Stimulated activated CD4-positive, alpha-beta T cell treated with anti-CD3 and anti-CD28 coated beads, Interleukin-12 subunit alpha, Interleukin-12 subunit beta, amount 100 ng/mL, for 48 hours (primary cell): ENCODE measurements at places on chromosomes 11 and 22.

- no peak for DNase-seq
These were observed 168.6 kb upstream of the UBASH3B start for GRCh38 chr11:122486793-122487495.

DNA sequence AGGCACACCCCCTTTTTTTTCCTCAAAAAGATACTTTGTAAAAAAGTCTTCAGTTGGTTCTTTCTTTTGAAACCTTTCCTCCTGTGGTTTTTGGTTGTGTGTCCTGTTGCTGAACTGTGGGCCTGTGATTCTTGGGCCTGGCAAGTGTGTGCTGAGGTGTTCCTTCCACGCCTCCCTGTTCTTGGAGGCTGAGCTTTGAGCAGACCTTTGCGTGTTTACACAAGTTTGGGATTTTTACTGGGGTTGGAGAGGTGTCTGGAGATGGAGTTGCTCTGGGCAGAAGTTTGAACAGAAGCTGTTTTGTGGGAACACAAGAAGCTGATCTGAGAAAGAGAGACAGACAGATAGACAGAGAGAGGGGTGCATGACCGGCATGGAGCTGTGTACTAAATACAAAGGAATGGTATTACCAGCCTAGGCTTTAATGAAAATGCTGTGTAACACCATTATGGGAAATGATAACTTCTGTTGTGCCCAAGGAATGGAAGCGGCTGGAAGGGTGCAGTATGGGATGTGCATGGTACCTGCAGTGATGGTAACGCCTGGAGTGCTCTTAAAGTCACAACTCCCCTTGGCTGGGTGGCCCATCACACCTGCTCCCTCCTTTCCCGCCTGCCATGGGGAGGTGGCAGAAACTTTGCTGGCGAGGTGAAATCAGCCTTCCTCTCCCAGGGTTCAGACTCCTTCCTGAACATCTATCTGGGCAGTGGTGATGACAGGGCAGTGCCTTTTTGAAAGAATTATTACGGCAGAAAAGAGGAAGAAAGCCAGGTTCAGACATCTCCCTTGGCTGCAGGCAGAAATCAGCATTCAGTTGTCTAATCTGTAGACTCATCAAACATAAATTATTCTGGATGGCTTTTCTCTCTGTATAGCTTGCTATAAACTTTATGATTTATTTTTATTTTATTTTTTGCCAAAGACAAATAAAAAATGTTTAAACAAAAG is 70.4 kb downstream of the LDLRAD3 start:
- DNase-seq, result no peak

- DNase-seq, result no peak
These were observed 285.2 kb downstream of the METTL15 start for GRCh38 chr11:28393348-28393747.

- no peak for DNase-seq
These were observed 423.2 kb downstream of the MN1 start for GRCh38 chr22:27378311-27378800.

GRCh38 chr11:121953122-121953521 is 162.9 kb downstream of the BLID start:
- no peak for DNase-seq

GRCh38 chr22:28333088-28333487 is 346.6 kb downstream of the TTC28 start:
- no peak for DNase-seq

DNA sequence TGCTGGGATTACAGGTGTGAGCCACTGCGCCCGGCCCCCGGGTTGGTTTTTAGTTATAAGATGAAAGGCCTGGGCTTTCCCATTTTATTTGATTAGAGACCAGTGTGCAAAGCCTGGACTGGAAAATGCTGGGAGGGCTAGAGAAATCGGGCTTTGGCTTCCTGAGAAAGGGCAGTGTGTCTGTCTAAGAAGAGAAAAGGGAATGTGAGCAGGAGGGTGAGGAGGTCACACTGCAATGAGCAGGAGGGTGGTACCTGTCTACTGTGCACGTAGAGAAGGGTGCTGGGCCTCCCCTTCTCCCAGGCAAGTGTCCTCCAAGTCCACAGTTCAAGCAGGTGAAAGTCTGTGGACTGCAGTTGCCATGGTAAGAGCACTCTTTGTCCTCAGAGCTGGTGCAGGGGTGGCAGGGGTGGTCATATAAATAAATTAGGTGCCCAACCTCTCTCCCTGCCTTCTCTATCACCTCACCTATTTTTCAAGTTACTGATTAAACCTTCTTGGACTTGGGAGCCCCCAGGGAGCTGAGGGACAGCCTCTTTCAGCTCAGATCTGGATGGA is 30.8 kb downstream of the SLC5A1 start:
- no peak for DNase-seq

GRCh38 chr11:1879342-1879940 is 12.3 kb downstream of the PRR33 start:
- no peak for DNase-seq

DNA sequence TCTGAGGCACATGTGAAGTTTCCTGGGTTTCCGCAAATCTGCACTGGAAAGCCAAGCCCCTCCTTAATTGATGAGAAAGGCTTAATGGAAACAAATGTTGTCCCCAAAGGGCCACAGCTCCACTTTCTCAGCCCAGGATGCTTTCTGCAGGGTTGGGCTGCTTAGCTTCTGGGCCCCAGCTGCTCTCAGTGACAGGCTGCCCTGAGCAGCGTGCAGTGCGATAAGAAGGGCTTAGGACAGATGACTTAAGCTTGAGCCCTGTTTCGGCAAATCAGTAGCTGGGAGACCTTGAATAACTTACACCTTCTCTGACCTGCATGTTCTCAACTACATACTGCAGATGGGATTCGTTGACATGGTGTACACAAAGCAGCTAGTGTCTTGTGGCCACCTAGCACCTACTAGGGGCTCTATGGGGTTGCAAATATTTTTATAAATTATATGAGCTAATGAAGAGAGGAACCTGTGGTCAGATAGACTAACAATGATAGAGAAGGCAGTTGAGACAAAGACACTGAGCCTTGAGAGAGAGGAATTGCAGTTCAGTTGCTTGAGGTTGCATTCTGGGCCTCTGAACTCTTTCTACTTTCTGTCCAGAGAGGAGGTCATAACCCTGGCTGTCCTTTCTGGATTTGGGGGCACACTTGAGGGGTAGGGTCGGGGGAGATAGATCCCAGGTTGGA is 11.5 kb downstream of the STX3 start:
- no peak for DNase-seq

DNA sequence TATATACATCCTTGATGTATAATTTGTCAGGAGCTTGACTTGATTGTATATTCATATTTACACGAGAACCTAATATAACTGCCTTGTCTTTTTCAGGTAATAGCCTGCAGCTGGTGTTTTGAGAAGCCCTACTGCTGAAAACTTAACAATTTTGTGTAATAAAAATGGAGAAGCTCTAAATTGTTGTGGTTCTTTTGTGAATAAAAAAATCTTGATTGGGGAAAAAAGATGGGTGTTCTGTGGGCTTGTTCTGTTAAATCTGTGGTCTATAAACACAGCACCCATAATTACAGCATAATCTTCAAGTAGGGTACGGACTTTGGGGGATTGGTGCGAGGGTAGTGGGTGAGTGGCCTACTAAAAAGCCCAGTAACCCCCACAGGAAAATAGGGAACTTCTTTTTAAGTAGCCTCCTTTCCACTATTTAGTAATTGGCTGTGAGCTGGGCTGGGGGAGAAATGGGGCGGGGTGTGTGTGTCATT is 7.5 kb downstream of the MALAT1 start:
- no peak for DNase-seq

- DNase-seq, result no peak
These were observed 12.0 kb downstream of the ETS1 start for GRCh38 chr11:128575174-128575960.

- DNase-seq, result no peak
These were observed 134.1 kb downstream of the SPON1 start for GRCh38 chr11:14096606-14097005.

- DNase-seq, result no peak
These were observed 29.7 kb upstream of the PCF11 start for GRCh38 chr11:83127310-83127637.
